ENCODE measurements at places on chromosomes 12 and 14.
A peak's percentile ranks its signal among the peaks of the same experiment; 100 is the strongest.

- no peak for DNase-seq
Measured at GRCh38 chr12:29270446-29270845, 110.5 kb downstream of the ERGIC2 start.

- DNase-seq, result no peak
Measured at GRCh38 chr12:127459166-127459565, 807.8 kb upstream of the TMEM132C start.

DNA sequence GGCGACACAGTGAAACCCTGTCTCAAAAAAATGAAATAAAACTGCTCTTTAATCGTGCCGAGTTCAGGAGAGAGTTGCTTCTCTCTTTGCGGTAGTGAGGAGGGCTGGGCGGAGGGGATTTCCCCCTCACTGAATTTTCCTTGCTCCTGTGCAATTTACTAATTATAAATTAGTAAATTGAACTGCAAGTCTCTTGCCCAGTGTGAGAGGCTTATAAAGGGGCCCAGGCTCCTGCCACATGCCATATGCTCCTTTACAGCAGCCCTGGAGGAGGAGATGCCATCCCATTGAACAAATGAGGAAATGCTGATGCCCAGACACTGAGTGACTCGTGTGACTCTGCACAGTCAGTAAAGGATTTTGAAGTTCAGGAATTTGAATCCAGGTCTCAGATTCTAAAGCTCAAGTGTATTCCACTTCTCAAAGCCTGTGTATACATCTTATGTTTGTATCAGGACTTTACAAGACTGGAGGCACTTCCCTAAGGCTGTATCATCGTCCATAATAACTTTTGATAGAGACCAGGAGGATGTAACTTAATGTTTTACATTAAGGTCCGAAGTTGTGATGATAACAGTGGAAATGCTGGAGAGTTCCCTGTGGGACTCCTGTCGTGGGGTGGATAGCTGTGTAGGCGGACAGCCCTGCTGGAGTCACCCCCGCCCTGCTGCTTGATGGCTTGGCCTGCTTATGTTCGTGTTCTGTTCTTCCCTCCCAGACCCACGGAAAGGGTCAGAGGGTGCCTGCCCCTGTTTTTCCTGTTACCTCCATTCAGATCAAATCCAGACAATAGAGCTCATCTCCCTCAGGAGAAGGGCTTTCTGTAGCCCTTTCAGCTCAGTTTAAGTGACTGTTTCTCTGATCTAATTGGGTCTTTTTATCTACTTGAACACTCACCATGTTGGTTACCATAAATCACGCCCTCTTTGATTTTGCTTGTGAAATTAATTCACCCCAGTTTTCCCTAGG is 13.9 kb downstream of the PELI2 start:
- no peak for DNase-seq

- peak; percentile 87 for DNase-seq
Measured at GRCh38 chr14:64337888-64338615, 43.9 kb upstream of the ESR2 start.

GRCh38 chr12:19652386-19652785 is 213.1 kb downstream of the AEBP2 start:
- no peak for DNase-seq

DNA sequence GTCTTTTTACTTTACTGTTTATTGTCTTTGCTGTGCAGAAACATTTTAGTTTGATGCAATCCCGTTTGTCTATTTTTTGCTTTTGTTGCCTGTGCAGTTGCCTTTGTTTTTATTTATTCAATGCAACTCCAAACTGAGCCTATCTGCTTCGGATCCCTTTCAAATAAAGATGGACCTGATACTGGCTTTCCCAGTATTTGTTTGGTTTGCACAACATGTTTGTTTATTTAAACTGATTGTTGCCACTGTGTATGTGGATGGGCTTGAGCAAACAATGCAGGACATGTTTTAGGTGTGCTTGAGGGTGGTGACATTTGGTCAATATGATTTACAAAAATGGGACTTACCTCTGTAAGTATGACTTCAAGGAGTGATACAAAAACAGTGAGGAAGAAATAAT is 6.7 kb downstream of the TRHDE start:
- DNase-seq, result no peak

DNA sequence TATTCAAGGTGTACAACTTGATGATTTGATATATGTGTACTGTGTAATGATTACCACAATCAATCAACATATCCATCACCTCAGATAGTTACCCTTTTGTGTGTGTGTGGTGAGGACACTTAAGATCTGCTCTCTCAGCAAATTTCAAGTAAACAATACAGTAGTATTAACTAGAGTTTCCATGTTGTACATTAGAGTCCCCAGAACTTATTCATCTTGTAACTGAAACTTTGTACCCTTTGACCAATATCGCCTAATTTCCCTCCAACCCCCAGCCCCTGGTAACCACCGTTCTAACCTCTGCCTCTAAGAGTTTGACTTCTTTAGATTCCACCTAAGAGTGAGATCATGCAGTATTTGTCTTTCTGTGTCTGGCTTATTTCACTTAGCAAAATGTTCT is 12.1 kb downstream of the ADCK1 start:
- DNase-seq, result no peak

- no peak for DNase-seq
Measured at GRCh38 chr14:45177076-45177475, 41.3 kb downstream of the FANCM start.

DNA sequence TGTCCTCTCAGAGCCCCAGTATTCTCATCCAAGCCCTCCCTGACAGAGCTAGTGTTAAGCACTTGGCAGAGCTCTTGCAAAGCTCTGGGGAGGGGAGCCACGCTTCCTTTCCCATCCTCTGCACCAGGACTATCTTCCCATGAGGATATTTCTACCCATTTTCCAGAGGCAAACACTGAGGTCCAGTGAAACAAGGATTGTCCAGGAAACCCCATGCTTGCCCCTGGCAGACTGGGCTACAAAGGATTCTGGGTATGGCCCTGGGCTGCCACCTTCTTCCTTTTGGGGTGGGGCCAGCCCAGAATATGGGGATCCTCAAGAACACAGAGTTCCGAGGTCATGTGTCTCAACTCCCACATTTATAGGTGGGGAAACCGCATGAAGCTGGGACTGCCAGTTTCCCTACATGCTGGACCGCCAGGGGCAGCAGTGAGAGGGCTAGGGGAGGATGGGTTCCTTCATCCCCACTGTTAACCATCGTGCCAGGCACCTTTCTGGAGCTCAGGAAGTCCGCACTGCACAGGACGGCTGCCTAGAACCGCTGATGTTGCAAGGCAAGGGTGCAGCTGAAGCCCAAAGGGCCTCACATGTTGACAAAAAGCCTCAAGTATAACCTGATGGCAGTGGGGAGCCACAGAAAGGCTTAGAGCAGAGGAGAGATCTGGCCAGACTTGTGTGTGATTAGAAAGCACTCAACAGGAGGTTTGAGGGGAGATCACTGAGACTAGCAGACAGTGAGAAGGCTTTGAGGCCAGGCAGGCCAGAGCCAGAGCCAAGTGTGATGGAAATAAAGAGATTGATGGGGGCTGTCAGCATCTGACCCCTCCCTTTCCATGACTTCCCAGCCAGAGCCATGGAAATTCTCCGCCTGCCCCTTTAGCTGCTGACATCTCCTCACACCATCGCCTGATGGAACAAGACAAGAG is 5.5 kb upstream of the CCDC85C start:
- DNase-seq, result no peak
